Progenitor cell of endocrine pancreas (in vitro differentiated cells): ENCODE measurements at places on chromosomes 7 and 10.
A peak's percentile ranks its signal among the peaks of the same experiment; 100 is the strongest.

DNA sequence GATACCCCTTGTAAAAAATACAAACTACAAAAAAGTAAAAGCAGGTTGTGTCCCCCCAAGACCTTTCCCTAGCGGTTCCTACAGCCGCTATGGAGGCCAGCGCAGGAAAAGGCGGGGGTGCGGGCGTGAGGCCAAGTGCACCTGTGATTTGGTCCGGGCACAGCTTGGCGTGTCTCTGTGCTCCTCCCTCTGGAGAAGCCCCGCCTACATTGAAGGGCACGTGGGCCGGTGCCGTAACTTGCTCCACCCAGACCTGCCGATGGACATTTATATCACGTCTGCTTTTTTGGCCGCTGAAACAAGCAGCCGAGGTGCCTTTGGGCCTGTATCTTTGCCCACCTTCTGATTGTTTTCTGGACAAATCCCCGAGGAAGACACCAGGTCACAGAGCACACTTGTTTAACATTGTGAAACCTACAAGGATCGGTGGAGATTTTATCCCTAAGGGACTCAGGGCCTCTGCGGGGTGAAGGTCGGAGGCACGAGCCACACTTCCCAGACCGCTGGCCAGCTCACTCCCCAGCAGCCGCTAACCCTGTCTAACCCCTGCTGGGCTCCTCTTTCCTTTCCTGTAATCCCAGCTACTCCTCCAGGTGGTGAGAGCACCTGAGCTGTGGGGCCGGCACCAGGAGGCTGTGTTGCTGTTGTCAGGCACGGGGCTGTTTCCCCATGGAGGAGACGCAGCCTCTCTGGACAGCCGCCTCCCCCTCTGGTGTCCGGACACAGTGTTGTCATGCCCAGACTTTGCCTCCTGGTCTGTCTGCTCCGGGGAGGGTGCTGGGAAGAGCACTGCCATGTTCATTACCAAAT lies 18.8 kb upstream of the INPP5A start:
- DNase-seq = no peak

DNA sequence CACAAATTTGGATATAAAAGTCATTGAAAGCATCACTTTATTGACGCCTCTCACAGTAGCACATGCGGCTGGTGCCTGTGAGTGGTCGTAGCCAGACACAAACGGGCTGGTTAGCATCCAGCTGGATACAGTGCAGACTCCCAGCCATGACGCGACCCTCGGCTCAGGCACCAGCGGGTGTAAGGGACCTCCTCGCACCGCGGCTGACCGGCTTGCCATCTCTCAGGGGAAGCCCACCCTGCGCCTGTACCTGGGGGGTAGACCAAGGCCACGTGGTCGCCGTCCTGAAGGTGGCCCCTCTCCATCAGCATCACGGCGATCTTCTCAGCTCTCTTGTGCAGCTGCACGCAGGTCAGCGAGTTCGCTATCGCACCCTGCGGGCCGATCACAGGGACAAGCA lies 213.8 kb downstream of the ZMYND11 start:
- DNase-seq = no peak

- DNase-seq = no peak
Measured at GRCh38 chr10:119326167-119326566, 118.8 kb downstream of the GRK5 start.

DNA sequence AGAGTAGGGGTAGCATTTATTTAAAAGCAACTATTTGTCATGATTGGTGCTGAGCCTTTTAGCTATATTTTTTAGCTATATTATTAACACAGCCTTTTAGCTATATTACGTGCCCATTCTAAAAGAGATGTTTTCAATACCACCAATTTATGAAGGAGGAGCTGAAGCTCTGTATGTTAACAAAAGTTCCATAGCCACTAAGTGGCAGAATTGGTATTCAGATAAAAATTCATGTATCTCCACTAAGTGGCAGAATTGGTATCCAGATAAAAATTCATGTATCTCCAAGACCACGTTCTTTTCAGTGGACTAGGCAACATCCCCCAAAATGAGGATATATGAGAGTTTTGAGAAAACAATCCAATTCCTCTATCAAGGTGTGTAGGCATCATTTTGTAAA lies 268.6 kb downstream of the HGF start:
- no peak for DNase-seq

DNA sequence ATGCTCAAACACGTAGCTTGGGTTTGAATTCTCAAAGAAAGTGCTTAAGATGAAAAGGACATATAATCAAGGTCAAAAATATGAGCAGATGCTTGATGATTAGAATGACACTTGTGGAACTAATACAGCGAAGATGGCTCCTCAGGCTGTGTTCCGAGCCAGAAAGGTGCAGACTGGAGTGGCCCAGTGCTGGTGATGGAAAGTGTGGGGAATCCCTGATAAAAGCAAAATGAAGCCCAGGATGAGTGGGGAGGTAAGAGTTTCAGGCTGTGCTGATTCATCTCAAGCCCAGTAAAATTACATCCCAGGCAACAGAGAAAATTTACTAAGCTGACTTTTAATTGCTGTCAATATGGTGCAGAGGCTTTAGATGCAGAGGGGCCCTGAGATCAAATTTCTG lies 77.8 kb upstream of the IKZF1 start:
- DNase-seq = no peak

GRCh38 chr10:99685597-99685967 lies 26.3 kb downstream of the ENTPD7 start:
- DNase-seq = no peak

DNA sequence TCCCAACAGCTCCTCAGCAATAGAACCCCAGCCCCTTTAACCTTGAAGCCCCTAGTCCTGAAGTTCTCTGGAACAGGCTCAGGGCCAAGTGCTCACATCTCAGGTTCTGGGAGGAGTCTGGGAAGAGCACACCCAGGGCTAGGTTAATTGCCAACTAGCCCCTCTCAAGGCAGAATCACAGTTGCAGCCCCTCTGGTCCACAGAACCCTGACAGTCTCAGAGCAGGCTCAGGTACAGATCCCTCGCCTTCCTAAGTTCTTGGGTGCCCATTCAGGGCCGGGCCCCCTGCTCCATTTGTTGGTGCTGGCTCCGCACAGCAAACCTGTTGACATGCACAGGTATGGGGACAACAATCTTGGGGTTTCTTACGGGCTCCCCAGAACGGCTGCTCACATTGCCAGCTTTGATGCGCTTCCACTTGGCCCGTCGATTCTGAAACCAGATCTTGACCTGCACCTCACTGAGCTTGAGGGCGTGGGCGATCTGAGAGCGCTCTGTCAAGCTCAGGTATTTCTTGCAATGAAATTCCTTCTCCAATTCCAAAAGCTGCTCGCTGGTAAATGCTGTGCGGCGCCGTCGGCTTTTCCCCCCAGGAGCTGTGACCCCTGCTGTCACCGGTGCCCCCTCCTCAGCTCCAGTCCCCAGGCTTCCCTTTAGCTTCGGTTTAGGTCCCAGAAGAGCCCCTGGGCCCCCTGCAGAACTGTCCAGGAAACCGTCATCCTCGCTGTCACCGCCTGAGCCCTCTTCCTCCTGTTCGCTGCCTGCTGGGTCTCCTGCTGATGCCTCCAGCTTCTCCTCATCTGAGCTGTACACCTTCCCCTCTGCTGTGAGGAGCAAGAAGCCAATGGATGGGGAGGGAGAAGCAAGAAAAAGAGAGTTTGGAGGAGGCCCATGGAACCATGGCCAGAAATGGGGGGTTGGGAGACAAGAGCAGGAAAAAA lies 18.9 kb downstream of the GBX1 start:
- DNase-seq = no peak

DNA sequence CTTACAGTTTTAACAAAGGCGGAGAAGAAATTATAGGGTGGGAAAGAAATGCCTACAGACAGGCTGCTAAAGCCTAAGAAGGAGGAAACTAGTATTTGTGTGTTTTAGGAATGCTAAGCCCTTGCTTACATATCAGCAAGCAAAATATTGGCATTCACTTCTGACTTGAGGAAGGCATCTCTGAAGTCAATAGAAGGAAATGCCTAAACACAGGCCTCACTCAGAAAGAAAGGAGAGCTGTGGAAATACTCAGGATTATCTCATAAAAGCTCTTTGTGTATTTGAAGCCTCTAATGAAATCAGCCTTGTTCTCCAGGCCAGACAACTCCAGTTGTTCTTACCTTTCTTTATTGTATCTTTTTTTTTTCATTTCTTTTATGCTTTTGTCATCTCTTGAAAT lies 158.0 kb downstream of the AUTS2 start:
- no peak for DNase-seq

DNA sequence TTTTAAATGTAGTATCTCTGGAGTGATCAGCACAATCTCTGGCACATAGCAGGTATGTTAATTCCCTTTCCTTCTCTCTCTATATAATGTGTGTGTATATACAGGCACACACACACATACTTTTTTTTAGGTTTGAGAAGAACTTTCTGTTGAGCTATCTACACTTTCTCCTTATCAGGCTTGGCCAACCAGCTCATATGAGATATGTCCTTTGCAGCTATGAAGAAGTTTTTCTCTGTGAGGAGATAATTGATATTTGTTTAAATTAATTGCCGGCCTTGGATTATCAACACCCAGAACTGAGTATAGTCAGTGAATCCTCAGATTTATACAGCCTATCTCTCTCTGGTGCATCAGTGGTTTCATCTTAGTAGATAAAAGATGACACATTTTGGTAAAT lies 2.3 kb upstream of the MCU start:
- DNase-seq = no peak

- no peak for DNase-seq
Measured at GRCh38 chr10:69055241-69055640, 32.7 kb upstream of the SRGN start.

DNA sequence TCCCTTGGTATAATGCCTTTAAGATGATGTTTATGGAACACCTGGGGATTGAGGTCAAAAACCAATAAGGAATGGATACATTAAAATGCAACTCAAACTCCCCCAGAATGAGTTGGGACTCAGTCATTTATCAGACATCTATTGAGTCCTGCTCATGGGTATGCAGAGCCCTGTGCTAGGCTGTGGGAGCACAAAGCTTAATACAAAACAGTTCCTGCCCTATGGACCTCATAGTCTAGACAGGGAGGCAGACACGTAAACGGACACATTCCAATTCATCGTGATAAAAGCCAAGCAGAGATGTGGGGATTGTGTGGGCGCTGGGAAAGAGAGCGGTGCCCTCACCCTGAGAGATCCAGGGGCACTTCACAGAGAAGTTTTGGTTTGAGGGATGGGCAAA lies 181.7 kb downstream of the PTEN start:
- no peak for DNase-seq

- DNase-seq = no peak
Measured at GRCh38 chr7:89073776-89074175, 278.2 kb upstream of the TEX47 start.

DNA sequence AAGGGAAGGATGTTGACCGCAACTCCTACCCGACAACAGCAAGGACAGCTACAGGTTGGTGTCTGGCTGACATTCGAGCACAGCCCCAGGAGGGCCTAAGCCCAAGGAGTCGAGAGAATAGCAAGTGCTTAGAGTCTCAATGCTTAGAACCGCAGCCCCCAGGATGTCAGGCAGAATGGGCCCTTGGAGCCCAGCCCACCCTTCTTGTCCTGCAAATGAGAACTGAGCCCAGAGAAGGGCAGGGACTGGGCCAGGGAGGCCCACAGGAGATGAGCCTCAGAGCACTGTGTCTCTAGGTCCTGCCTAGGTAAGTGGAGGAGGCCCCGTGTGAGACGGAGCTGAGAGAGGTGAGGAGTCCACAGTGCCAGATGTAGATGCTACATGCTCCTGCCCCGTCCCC lies 173.3 kb upstream of the ZMIZ1 start:
- peak; percentile 4 for DNase-seq

- no peak for DNase-seq
Measured at GRCh38 chr10:75497997-75498883, 66.8 kb downstream of the LRMDA start.

- no peak for DNase-seq
Measured at GRCh38 chr10:93613126-93613525, 789 bp downstream of the PDE6C start.

DNA sequence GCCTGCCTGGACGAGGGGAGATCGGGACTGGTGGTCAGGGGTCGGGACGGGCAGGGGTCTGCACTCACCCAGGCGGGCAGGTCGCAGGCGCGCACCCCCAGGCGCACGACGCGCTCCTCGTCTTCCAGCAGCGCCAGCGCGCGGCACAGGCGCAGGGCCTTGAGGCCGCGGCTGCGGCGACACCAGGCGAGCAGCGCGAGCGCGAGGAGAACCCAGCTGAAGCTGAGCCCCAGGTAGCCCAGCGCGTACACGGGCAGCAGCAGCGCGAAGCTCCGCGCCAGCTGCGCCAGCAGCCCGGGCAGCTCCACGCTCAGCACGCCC lies 328 bp downstream of the ESYT2 start:
- peak; percentile 39 for DNase-seq

GRCh38 chr10:92590623-92591549 lies 2.0 kb upstream of the KIF11 start:
- DNase-seq = peak; percentile 15

DNA sequence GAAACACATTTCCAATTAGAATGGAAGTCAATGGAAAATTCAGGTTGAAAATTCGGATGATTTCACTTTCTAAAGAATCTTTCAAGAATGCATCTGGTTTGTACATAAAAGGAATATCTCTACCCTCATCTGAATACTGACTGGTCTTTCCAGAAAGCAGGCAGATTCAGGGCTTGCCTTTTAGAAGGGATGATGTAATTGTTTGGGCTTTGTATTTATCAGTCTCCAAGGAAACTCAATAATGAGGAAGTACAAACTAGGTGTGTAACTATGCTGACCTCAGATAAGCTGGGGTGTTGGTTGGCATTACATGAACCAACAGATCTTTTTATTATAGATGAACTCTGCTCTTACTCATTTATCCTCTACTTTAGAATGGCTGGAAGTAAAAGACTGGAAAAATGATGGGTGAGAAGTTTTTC lies 24.1 kb downstream of the PDLIM1 start:
- DNase-seq = no peak

GRCh38 chr10:454860-455259 lies 234.6 kb downstream of the DIP2C start:
- no peak for DNase-seq

DNA sequence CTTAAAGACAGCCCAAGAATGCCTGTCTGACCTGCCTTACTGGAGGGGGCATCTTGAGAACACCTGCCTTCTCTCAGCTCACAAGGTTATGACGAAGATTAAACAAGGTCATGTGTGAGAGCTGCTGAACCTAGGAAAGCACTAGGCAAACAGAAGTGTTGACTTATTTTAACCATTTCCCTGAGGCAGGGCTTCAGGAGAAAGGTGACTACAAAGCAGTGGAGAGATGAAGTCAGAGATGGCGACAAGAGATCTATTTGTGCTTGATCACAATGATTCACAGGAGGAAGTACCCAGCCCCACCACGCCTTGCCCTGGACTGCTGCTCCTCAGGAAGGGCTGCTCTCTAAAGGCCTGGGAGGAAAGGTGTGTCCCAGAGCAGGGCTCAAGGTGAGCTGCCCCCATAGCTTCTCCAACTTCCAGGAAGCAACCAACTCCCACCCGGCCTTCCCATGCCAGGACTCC lies 27.8 kb downstream of the STN1 start:
- no peak for DNase-seq
